ENCODE measurements at places on chromosomes 4 and X.

DNA sequence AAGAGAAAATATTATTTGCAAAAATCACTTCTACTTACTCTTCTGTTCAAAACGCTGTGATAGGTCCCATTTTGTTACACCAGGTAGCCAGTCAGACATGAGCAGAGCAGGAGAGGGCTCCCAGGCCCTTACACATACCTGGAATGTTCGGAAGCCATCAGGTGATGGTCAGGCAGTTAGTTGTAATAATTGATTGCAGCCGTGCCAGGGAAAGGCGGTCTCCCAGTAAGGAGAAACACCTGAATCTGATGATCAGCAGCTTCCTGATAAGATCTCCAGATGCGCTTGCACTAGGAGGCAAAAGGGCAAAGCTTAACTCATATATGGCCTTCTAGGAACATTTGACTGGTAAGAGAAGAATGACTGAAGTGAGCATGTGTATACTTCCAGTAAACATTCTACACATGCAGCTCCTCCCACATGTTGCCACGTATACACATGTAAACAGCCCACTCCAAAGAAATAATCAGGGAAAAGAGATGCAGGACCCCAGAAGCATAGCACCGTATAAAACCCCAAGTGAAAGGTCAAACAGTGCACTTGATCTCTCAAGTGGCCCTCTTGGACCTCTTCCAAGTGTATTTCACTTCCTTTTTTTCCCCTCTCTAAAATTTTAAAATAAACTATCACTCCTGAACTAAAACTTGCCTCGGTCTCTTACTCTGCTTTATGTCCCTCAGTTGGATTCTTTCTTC lies 1338.0 kb downstream of the FSTL5 start:
- no peak for DNase-seq

GRCh38 chr4:26942871-26943270 lies 82.2 kb downstream of the STIM2 start:
- DNase-seq: no peak

DNA sequence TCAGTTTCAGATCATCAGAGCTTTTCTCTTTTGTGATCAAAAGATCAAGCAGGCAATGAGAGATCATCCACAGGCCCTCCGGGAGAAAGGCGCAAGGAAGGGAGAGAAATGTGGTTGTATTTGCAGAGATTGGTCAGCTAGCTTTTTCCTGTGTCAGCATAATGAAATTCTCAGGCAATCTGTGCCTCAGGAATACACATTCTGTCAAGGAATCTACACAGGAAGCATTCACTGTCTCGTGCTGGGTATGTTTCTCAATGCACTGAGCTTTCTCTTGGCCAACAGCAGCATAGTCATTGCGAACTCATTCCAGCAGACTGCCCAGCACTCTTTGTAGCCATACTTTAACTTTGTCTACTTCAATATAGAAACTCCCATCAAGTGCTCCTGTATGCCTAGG lies 413.7 kb downstream of the PPP3CA start:
- DNase-seq: no peak

DNA sequence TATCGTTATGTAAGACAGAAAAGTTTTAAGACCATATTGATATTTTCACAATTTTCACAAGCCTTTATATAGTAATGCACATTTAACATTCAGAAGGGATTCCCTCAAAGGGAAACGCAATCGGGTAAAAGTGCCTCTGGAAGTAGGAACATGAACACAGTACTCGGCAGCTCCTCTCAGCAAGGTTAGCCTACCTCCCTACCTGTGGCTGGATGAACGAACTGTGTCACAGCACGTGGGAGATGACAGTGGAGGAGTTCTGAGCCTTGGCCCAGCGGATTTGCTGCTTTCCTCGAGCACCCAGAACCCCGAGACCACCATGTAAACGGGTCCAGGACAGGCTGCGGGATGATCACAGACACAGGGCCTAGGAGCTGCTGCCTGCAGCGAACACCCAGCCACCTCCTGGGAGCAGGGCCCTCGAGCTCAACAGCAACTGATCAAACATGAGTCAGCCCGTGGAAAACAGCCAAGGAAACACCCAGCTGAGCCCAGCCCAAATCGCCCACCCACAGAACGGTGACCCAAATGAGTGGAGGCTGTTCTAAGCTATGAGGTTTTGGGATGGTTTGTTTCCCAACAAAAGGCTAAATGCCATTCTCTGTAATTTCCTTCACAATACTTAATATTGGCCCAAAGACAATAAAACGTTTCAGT lies 30.4 kb downstream of the FAT1 start:
- DNase-seq: no peak

GRCh38 chr4:140052050-140052449 lies 101.9 kb downstream of the MAML3 start:
- peak; percentile 21 for DNase-seq

DNA sequence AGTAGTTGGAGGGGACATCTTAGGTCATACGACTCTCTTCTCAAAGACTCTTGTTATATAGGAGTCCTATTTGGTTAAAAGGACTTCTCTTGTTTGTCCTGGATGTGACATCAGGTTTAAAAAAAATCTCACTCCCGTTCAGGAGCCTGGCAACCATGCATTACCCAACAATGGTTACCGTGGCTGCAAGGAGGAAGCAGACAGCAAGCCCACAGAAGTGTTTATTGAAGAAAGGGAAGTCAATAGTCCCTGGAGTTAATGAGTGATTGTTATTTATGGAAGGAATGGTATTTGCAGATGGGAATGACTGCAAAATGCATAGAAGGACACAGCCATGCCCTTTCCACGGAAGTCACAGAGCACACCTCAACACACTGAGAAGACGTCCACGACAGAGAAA lies 75.9 kb upstream of the ENPP6 start:
- DNase-seq: no peak

DNA sequence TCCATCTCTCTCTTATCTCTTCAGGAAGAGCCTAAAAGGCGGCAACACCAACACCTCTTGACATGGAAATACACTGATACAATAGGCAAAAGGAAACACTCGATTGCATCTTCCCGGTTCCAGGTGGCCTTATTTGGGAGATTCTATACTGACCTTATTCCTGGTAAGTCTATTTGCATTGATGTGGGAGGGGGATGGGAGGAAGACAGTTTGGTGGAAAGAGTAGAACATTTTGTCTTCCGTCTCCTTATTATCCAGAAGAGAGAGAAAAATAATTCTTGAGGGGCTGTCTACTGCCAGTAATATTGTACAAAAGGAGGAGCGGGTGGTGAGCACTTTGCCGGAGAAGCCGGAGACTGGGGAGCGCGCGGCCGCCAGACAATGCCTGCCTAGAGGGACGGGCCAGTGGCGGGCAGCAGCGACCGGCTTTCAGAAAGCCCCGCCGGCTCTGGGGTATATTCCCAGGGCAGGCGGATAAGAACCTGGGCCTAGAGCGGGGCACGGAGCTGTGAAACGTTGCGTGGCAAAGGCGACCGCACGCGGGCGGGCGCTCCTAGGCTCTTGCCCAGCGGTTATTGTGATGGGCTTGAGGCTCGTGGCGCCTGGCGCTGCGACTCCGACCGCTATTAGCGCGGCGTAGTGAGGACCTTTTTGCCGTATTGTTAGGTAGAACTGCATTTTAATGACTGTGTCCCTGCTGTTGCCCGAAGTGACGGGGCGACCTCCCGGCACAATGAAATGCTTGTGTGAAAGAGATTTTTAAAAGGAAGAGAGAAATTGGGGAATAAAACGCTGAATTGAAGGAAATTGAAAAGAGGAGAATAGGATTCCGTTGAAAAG lies 518 bp downstream of the PRDM8 start:
- DNase-seq: no peak

- no peak for DNase-seq
Observed at GRCh38 chr4:31069151-31069550, 349.0 kb downstream of the PCDH7 start.

- no peak for DNase-seq
Observed at GRCh38 chr4:188021548-188022249, 26.1 kb downstream of the ZFP42 start.

GRCh38 chr4:29565256-29565655 lies 1154.9 kb upstream of the PCDH7 start:
- no peak for DNase-seq

- no peak for DNase-seq
Observed at GRCh38 chrX:109856974-109857373, 123.9 kb upstream of the ACSL4 start.

DNA sequence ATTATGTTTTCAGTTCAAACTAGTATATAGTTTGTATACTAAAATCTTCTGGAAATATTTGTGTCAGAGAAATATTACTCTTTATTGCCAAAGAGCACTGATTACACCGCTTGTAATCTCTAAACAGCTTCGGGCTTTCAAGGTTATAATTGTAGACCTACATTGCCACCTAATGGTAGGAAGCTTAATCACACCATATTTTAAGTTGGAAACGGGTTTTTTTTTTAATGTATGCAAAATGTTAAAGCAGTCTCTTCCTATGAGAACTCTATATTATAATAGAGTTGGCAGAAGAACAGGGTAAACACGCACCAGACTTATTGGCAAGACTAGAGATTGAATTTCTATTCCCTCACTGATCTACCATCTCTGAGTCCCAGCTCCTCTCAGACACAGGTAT lies 19.5 kb upstream of the NFXL1 start:
- DNase-seq: no peak

GRCh38 chr4:15031197-15031596 lies 28.9 kb downstream of the CPEB2 start:
- no peak for DNase-seq

DNA sequence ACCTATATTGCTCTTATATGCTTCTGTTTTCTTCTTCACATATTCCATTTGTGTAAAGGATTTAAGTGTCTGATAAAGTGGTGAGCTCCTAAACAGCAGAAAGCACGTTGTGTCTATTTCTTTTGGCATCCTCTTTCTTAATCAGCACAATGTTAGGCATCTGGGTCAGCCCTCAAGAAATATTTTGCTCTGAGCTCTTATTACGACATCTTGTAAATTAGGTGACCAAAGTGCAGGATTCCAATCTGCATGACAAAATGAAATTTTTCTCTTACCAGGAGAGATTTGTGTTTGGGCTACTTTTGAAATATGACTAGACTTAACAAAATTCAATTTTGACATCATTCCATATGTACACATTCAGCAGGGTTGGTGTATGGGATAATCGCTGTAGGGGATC lies 210.0 kb upstream of the IGFBP7 start:
- DNase-seq: no peak

GRCh38 chr4:187999406-187999932 lies 3.9 kb downstream of the ZFP42 start:
- no peak for DNase-seq

DNA sequence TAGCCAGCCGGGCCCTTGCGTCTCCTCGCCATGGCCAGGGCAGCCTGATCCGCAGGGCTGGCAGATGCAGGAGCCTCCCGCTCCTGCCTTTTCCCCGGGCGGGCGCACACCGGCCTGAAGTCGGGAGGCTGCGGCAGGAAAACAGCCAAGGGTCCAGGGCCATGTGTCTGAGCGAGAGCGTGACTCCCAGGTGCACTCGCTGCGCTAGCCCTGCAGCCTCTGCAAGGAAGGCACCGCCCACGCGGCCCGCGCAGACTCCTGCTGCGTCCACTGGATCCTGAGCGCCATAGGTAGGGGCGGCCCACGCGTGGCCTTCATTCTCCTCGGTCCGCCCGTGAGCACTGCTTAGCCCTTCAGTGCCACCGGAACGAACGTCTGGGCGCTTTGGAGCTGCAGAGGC lies 379.9 kb downstream of the TRAM1L1 start:
- no peak for DNase-seq

GRCh38 chr4:47835494-47835893 lies 2.4 kb downstream of the CORIN start:
- DNase-seq: no peak

- DNase-seq: no peak
Observed at GRCh38 chr4:178632415-178632814, 1190.2 kb upstream of the AGA start.

- DNase-seq: no peak
Observed at GRCh38 chr4:95847908-95848460, 8.1 kb downstream of the PDHA2 start.

- no peak for DNase-seq
Observed at GRCh38 chrX:137195991-137196390, 162.2 kb upstream of the GPR101 start.

DNA sequence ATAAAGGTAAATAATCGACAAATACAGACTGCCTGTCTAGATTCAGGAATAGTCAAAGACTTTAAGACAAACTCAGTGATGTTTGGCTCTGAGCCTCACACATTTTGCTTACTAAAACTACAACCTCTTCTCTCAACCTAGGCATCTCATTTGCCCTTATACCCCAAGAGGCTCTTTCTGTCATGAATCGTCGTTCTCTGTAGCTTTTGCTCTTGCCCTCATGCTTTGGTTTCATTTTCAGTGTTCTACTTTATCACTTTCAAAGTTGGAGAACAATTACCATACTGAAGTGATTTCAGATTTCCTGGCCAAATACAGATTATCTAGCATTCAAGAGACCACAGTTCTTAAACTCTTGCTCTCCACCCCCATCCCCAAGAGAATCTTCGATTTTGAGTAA lies 114.1 kb upstream of the RAP2C start:
- DNase-seq: no peak
